ENCODE measurements at places on chromosomes 2 and 18. TPM values are rescaled to one million over a fixed set of nuclear protein-coding genes. Genes with fewer than 3 reads are reported as not detected.

Gene TSGA10
- 8.3 TPM for total RNA-seq

Gene CHRNG
- total RNA-seq: not detected

Gene DSC3
- 3.3 TPM for total RNA-seq

Gene CHRND
- total RNA-seq: not detected

Gene DSC2
- total RNA-seq: 31.8 TPM

Gene COLEC12
- 1.8 TPM for total RNA-seq

Gene ANKRD53
- 0.54 TPM for total RNA-seq

Gene DSG4
- total RNA-seq: not detected

Gene LINC00305
- total RNA-seq: not detected

Gene DPP10
- 2.4 TPM for total RNA-seq

Gene NAGK
- 138 TPM for total RNA-seq

Gene SCTR
- not detected for total RNA-seq

Gene GKN2
- not detected for total RNA-seq

Gene OTX1
- not detected for total RNA-seq

Gene ITGB6
- 68.5 TPM for total RNA-seq

Gene SPR
- 15.0 TPM for total RNA-seq

Gene FLACC1
- total RNA-seq: 0.14 TPM

Gene ADRA2B
- 0.07 TPM for total RNA-seq

Gene CSRNP3
- 1.6 TPM for total RNA-seq

All from kidney epithelial cell (primary cell).